ENCODE measurements at places on chromosomes 1 and 21.

GRCh38 chr1:226631229-226632000, 82.9 kb downstream of the STUM start:
- DNase-seq = no peak

- no peak for DNase-seq
These were observed 9.2 kb upstream of the TNNI1 start for GRCh38 chr1:201430776-201431175.

- no peak for DNase-seq
These were observed 492.6 kb downstream of the LMO4 start for GRCh38 chr1:87821335-87821697.

DNA sequence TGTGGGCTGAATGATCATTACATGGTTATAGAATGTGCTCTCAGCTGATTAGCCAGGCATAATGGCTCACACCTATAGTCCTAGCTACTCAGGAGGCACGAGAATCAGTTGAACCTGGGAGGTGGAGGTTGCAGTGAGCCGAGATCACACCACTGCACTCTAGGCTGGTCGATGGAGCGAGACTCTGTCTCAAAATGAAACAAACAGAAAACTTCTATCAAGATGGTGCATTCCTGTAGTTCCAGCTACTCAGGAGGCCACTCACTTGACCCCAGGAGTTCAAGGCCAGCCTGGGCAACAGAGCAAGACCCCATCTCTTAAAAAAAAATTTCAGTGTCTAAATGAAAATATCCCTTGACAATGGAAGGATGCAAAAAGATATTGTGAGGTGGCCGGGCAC, 10.9 kb downstream of the TIMM17A start:
- DNase-seq = no peak

DNA sequence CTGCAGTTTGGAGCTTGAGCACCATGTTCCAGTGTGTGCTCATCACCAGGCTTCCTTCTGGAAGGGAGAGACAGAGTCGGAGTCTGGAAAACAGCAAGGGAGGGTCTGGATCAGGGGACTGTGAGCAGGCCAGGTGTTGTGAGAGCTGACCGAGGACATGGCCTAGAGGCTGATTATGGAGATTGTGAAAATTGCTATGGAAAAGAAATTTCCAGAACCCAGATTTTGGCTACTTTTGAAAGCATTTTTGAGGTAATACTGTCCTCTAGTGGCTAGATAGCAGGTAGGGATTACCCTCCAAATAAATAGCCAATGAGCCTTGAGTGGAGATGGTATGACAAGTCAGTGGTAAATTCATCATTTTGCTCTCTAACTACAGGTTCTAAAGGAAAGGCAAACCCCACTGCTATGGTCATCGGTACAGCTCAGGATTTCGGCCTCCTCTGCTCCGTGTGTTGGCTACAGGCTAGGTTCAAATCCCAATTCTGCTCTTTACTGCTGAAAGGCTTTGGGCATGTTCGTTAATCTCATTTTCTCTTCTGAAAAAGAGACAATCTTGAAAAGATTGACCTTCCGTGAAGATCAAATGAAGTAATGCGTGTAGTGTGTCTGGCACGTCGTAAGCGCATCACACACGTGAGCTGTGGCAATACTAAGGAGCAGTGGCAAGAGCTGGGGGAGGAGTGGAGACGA, 1.0 kb upstream of the HAO2 start:
- DNase-seq = peak; percentile 7

- DNase-seq = no peak
These were observed 12.2 kb downstream of the CTSS start for GRCh38 chr1:150753416-150753815.

GRCh38 chr1:23556635-23557470, 2.4 kb downstream of the ID3 start:
- DNase-seq = no peak

DNA sequence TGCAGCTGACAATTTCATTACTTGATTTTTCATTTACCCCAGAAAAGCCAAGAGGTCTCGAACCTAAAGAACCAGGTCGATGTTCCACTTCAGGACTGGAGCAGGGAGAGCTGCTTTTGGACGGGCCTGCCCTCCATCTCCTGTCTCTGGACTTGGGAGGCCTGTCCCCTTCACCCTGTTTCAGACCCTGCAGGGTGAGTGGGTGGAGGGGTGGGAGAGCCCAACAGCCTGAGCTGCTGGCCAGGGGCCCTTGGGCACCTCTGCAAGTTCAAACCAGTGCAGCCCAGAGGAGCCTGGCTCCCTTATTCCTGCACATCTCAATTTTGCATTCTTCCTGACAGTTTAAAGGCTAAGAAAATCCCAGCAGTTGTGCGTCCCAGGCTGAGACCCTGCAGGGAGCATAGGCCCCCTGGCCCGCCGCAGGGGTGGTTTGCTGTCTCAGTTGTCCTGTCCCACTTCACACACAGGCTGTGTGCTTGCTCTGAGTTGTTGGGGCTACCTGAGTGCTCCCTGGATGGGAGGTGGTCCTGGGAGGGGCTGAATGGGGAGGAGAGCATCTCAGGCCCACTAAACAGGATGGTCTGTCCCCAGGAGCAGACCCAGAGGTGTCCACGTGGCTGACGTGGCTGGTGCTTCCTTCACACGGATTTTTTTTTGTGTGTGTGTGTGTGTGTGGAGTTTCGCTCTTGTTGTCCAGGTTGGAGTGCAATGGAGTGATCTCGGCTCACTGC, 443.7 kb downstream of the PTPRU start:
- no peak for DNase-seq

DNA sequence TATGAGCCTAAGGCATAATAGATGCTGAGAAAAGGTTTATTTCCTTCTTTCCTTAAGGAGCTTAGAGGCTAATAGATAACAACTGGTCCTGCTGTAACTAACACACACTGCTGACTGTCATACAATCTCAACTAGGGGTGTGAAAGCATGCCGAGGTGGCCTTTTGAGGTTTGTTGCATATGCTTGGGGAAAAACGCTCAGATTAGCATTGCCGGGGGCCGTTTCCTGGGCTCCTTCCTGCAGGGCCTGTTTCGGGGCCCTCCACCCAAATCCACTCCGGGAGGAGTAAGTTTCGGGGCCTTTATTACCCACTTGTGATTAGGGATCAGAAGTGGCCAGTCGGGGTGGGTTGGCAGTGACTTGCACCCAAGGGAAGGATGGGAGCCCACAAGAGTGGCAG, 27.2 kb upstream of the RCSD1 start:
- DNase-seq = no peak

- DNase-seq = peak; percentile 32
These were observed 724 bp downstream of the DOCK7 start for GRCh38 chr1:62687421-62687902.

DNA sequence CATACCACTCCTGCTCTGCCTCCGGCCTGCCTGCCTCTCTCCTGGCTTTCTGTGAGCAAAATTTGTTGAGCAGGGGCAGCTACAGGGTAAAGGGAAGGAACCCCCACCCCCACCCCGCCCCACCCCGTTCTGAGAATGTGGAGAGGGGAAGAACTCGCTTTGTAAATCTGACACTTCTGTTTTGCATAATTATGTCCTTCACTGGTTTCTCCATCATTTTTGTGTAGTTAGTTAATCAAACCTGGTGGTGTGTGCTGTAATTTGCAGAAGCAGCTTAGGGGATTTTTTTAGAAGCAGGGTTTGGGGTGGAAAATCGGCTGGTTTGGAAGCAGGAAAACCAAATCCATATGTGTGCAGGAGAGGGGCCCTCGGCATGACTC, 58.1 kb upstream of the TMEM51 start:
- DNase-seq = no peak

DNA sequence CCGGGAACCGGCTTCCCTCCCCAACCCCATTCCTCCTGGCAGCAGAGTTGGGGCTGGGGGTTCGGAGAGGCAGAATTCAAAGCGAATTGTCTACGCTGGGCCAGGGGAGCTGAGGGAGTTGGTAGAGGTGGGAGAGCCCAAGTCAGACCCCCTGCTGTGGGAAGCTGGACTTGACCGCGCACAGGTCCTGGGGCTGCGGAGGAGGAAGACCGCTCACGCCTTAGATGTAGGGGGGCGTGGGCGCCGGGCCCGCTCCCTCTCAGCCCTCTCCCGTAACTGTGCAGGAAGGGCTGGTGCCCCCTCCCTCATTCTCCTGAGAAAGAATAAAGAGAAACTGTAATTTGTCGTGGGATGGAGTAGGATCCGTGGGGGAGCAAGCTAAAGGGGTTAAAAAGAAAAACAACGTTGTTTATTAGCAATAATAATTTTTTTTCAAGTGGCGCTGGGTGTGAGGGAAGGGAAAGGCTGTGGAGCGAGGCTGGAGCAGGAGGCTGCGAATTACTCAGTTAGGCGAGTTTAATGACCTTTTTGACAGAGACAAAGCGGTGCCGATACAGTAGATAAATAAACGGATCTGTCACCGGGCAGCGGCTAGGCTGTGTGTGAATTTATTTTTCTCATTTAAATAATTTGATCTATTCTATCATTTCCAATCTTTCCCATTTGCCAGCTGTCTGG, 838 bp upstream of the GRIK3 start:
- DNase-seq = no peak

- DNase-seq = no peak
These were observed 491.1 kb downstream of the KIF26B start for GRCh38 chr1:245645894-245646293.

DNA sequence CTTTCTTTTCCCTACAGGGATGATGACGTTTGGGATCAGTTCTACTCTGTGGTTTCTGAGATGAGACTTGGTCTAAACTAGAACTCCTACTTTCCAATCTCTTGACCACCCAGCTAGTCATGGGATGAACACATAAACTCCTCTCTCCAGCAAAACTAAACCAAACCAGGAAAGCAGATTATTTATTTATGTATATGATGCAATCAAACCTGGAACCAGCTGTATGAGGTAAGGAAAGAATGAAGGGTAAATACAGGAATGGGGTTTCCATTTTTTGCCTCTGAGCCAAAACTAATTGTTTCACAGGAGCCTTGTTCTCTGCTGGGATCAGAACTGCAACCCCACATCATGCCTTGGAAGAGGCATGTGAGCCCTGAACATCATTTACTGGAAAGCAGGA, 3.3 kb upstream of the AGT start:
- DNase-seq = no peak

GRCh38 chr1:64875101-64875500, 91.2 kb downstream of the JAK1 start:
- no peak for DNase-seq

DNA sequence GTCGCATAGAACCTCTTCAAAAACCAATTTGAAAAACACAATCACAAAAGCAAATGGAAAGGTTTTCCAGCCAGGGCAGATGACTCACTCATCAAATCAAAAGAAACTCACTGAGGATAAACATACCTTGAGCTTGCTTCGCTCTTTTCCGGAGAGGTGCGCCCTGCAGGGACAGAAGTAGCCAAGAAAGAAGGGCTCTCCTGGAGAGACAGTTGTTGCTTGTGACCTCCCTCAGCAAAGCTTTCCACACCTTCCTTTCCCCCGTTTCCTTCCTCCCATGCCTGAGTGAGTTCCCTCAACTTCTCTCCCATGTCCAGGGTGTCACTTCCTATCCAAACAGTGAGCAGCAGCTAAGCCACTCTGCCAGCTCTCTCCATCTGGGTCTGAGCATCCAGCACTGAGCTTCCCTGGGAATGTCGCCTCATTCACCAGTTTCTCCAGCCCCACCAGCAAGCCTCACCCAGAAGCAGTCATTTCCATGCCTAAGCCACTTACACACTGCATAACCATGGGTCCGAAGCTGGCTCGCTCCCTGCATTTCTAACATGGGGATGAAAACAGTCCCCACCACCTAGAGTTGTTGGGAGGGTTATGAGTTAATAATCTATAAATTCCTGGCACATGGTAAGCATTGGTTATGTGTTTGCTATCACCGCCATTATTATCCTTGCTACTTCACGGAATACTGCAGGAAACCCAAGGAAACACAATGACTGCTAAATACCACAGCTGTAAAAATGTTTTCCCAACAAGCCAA, 75.0 kb downstream of the PTPN14 start:
- DNase-seq = no peak

DNA sequence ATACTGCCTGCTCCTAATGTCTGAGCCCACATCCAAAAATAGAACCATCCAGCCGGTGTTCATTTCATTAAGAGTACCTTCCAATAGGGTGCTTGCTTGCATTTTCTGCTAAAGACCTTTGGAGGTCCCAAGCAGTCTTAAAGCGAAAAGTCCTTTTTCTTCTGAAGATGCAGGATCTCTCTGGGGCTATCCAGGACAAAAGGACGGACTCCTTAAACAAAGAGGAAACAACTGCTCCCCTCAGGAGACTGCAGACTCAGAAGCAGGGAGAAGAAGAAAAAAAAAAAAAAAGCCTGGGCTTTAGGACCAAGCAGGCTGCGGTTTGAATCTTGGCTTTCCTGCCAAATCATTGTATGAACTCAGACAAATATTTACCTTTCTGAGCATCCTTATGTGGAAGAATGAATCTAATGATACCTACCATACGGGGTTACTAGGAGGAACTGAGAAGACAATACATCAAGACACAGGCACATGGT, 204.0 kb downstream of the PLPP3 start:
- DNase-seq = no peak

GRCh38 chr1:208820580-208821212, 576.5 kb upstream of the PLXNA2 start:
- DNase-seq = no peak

- DNase-seq = no peak
These were observed 230.3 kb downstream of the C1orf94 start for GRCh38 chr1:34406833-34407539.

DNA sequence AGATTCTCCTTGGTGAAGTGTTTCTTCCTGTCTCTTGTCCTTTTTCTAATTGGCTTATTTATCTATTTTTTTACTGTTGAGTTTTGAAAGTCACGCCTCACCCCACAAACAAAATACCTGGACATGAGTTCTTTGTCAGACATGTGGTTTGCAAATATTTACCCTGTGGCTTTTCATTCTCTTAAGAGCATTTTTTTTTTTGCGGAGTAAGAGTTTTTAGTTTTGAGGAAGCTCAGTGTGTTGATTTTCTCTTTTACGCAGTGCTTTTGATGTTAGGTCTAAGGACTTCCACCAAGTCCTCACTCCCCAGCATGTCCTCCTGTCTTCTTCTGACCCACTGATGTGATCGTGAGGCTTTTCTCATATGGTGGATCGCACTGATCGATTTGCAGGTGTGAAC, 7.6 kb downstream of the DFFB start:
- no peak for DNase-seq

DNA sequence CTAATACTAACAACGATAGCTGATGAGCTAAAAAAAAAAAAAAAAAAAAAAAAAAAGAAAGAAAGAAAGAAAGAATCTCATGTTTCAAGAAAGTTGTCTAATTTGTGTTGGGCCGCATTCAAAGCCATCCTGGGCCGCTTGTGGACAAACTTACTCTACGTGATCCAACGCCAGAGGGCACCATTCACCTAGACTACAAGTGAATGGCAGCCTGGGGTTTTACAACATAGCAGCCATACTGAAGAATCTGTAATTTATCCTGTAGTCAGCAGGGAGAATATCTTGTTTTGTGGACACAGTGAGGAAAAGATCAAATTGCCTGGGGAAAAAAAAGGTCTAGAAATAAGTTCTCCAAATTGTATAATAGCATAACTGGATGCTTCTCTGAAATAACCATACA, 47.0 kb downstream of the CYP2J2 start:
- DNase-seq = no peak

Data from germinal center (tissue), 1 donor.